Natural killer cell (primary cell): ENCODE measurements at places on chromosomes 7 and 10. TPM values are rescaled to one million over a fixed set of nuclear protein-coding genes. Genes with fewer than 3 reads are reported as not detected.

GRCh38 chr10:71970869-71971268, 6.7 kb downstream of the CHST3 start:
- H3K4me1 ChIP-seq = no peaks in the 10 kb centered on the region
- peaks cover 4% of the 10 kb centered on the region for H3K27me3 ChIP-seq
- H3K27ac ChIP-seq = no peak overlapping the region
- DNase-seq = no peak

DNA sequence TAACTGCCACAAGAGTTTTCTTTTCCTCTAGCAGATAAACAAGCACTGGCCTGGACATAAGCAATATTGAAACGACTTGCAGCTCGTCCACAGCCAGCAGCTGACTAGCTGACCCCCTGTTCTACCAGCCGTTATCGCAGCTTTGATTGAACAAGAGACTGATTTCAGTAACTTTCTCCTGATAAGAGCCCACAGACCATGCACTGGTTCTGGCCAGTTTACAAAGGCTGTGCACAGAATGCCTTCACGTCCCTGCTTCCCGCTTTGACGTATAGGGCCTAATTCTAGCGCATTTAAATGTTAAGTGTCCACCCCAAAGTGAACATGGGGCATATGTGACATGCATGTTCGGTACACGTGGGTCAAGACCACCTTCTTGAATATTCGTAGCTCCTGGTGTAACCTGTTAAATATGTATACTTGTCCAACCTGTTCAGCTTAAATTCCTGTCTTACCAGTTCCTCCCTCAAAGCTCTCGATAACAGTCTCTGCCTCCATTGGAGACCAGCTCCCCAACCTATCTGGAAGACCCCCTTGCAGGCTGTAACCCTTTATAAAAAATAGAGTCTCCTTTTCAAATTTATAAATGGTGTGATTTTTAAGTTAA, 69.2 kb downstream of the LYZL1 start:
- no peak overlapping the region for H3K4me3 ChIP-seq
- H3K27ac ChIP-seq = no peak overlapping the region
- DNase-seq = no peak
- H3K4me1 ChIP-seq = no peaks in the 10 kb centered on the region
- no peaks in the 10 kb centered on the region for H3K27me3 ChIP-seq

TAS2R5 gene
- total RNA-seq = 1.3 TPM

GCK gene
- total RNA-seq = not detected

DNA sequence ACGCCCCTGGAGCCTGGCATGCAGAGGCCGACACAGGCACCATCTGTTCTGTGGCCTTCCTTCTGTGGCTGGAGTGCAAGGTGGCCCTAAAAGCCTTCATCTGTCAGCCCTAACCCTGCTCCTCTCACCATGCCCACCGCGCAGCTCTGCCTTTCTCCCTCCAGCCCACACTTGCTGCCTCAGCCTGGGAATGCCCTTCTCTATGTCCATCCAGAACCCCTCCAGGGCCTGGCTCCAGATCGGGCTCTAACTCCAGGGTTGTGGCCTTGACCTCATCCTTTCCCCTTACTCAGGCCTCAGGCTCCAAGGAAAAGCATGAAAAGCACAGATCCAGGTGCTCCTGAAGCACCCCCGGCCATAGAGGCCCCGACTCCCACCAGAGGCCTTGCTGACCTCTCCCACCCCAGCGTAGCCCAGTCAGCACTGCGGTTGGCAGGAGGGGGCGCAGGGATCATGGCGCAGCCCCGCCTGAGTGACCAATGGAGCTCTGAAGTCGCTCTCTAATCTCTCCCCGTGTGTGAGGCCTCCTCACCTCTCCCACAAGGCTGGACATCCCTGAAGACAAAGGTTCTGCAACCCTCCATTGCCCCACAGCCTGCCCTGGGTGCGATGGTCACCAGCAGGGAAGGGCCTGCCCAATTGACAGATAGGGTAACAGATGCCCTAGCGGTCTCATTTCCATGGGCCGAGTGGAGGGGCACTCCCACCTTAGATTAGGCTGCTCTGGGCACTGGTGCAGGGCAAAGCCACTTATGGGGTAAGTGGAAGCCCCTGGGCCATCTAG, 9.2 kb downstream of the ZCCHC24 start:
- H3K27ac ChIP-seq = no peak overlapping the region
- H3K36me3 ChIP-seq = no peaks in the 10 kb centered on the region
- no peak overlapping the region for H3K4me3 ChIP-seq
- H3K4me1 ChIP-seq = no peaks in the 10 kb centered on the region
